ENCODE measurements at places on chromosomes 5 and 9. TPM values are rescaled to one million over a fixed set of nuclear protein-coding genes. Genes with fewer than 3 reads are reported as not detected.

DNA sequence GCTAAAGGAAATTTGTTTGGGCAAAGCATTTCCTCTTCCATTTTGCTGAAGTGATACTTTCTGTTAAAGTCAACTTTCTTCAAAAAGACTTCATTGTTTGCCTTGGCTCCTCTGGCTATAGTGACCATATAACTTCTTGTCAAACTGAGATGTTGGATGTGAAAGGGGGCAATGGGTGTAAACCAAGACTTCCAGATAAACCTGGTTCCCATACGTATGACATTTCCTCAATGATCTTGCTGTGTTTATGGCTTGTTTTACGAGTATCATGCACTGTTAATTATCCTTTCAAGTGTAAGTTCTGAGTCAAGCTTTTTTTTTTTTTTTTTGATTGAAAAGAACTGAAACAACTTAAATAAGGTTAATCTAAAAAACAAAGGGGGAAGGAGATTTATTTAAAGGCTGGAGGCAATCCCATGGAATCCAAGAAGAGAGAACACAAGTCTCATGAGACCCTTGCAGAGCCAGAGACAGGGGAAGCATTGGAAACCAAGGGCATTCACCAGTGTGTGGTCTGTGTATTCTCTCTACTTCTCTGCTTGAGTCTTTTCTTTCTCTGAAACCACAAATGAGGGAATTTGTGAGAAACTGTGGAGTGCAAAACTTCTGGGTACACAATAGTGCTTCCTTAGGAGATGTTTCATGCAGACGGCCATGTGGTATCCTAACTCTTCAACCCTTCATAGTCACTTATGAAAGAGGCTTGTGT, 335.3 kb downstream of the RAB3C start:
- no peak for DNase-seq

GRCh38 chr9:126591083-126591482, 22.6 kb upstream of the LMX1B start:
- no peak for DNase-seq

DNA sequence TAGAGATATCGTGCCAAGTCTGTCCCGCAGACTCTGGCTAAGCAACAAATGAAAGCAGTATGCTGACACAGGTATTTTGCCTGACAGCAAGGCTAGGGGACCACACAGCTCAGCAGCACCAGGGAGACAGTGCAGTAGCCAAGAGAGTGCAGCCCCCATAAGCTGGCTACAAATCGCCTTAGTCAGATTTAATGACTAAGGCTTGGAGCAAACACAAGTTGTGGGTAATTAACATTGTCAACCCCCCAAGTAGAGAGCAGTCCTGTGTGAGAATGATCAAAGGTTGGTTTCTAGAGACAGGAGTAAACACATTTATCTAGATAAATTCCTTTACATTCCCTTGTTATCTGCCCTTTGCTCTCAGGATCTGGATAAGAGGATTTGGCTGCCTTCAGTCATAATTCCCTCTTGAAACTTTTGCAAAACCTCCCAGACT, 1434.5 kb upstream of the CDH6 start:
- DNase-seq, result no peak

GRCh38 chr5:107269256-107269655, 401.5 kb downstream of the EFNA5 start:
- no peak for DNase-seq

GRCh38 chr9:71249729-71250317, 128.4 kb upstream of the TRPM3 start:
- DNase-seq, result peak; percentile 81

GRCh38 chr9:129245276-129245675, 67.2 kb upstream of the IER5L start:
- no peak for DNase-seq

GRCh38 chr5:75667586-75667985, 49.7 kb downstream of the POC5 start:
- no peak for DNase-seq

DNA sequence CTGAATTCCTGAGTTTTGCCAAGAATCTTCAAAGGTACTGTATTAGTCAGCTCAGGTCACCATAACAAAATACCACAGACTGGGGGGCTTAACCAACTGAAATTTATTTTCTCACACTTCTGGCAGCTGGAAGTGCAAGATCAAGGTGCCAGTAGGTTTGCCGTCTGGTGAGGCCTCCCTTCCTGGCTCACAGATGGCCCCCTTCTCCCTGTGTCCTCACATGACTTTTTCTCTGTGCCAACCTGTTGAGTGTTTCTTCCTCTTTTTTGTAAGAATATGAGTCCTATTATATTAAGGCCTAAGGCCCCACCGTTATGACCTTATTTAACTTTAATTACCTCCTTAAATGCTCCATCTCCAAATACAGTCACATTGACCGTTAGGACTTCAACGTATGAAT, 156.1 kb upstream of the KIF2A start:
- DNase-seq, result no peak

- no peak for DNase-seq
Observed at GRCh38 chr9:123150708-123151503, 117.4 kb downstream of the GPR21 start.

DNA sequence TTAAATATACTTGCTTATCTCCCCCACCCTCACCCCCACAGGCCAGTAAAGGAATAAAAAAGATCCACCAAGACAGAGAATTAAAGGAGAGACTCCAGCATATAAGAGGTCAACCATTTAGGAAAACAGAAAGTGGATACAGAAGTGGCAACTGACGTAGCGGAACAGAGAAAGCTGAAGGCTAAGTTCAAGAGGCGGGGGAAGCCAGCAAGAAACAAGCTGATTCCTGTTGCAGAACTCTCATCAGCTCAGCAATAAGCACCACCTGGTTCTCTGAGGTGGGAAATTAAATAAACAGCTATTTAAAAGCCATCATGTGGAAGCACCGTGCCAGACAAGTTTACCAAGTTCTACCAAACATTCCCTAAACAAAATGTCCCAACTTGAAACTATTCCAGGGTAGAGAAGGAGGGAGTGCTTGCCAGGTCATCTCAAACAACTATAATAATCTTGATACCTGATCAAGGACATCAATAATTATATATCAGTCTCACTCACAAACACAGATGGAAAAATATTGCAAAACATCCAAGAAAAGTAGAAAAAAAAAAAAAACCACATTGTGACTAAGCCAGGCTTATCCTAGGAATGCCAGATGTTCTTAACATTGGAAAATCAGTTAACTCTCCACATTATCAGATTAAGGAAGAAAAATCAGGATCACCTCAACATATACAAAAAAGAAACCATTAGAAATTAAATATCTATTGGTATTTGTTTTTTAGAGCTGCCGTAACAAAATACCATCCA, 7.3 kb upstream of the ARL15 start:
- DNase-seq, result peak; percentile 30

ST8SIA4 gene
- 10.9 TPM for total RNA-seq

LHFPL2 gene
- total RNA-seq, result 75.7 TPM

SH3GL2 gene
- 0.20 TPM for total RNA-seq

SHC3 gene
- 0.79 TPM for total RNA-seq

NOL8 gene
- 29.0 TPM for total RNA-seq
